A549 (cell line): ENCODE measurements at places on chromosomes 1 and 21. TPM values are rescaled to one million over a fixed set of nuclear protein-coding genes. Genes with fewer than 3 reads are reported as not detected.

The VHLL gene
- not detected in 3 replicates for polyA plus RNA-seq

The ZSWIM5 gene
- 0.39 to 0.52 TPM (median 0.49 TPM) in 3 replicates for polyA plus RNA-seq

The FALEC gene
- polyA plus RNA-seq, result 0.28 to 0.80 TPM (median 0.74 TPM) in 3 replicates

The NR5A2 gene
- 10.8 to 12.0 TPM (median 11.1 TPM) in 3 replicates for polyA plus RNA-seq

The CFHR5 gene
- polyA plus RNA-seq, result not detected in 3 replicates

The TRNP1 gene
- 68.5 to 86.3 TPM (median 73.9 TPM) in 3 replicates for polyA plus RNA-seq

The ZNF593OS gene
- not detected in 3 replicates for polyA plus RNA-seq

The RGS7 gene
- not detected in 3 replicates for polyA plus RNA-seq

The FCRL6 gene
- not detected in 3 replicates for polyA plus RNA-seq

The TYW3 gene
- polyA plus RNA-seq, result 16.4 to 18.4 TPM (median 17.1 TPM) in 3 replicates

The KIF21B gene
- 1.3 to 1.5 TPM (median 1.4 TPM) in 3 replicates for polyA plus RNA-seq

DNA sequence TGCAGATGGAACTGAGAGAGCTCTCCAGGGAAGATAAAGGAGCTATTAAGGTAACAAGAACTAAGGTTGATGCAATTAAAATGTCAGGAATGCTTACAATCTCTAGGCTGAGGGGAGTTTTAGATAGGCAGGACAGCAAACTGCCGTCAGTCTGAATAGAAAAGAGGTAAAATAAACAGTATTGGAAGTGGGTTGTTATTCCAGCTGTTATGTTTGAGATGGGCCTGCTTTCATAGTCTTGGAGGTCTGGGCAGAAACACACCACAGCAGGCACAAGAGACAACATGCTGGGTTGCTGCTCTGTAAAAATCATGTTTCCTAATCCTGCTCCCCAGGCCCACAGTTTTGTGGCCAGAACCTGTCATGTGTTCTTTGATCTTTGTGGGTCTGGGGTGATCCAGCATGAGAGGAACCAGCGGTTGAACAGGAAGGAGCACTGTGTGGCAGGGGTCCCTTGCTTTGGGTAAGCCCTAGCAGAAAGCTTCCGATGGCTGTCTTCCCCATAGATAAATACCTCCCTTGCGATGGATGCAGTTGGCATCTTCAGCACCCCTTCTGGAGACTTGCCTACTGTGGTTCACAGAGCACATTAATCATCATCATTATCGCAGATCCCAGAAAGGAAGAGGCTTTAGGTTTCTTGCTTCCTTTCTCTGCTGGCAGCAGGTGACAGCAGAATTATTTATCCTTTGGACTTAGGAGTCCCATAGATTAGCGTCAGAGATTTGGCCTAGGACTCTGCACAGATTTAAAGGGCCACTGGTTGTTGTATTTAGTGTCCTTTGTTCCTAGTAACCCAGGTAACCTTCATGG, 97.1 kb downstream of the AK5 start:
- no peak for DNase-seq

- no peak for DNase-seq
Measured at GRCh38 chr1:84415396-84415795, 17.1 kb downstream of the DNASE2B start.

- DNase-seq, result no peak
Measured at GRCh38 chr1:17958704-17959103, 148.9 kb upstream of the IGSF21 start.

DNA sequence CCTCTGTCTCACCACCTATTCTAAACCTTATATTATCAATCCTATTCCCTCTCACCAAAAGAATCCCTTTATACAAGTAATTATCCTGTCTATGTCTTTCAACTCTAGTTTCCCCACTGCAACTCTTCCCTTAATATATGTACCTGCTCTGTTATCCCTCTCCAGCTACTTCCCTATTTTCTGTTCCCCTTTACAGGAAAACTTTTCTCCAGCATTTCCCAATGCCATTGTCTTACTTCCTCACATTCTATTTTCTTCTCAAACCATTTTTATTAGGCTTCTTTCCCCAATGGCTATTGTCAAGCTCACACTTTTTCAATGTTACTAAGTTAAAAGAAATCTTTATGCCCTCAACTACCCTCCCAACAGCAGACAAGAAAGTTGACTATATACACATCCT, 11.6 kb downstream of the DPYD start:
- DNase-seq, result no peak

DNA sequence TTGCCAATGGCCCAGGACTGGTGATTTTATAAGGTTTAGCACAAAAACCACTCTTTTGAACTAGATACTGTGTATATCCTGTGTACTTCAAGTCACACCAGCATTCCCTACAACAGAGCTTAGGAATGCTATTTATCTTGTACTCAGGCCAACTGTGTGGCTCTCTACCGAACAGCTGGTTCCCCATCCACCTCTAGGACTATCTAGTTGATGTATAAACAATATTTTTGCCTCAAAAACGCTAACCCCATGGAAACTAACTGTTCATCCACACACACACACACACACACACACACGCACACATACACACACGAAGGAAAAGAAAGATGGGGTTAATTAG, 28.7 kb upstream of the SLC45A3 start:
- DNase-seq, result no peak

GRCh38 chr1:159841749-159842148, 15.1 kb downstream of the SLAMF8 start:
- no peak for DNase-seq

DNA sequence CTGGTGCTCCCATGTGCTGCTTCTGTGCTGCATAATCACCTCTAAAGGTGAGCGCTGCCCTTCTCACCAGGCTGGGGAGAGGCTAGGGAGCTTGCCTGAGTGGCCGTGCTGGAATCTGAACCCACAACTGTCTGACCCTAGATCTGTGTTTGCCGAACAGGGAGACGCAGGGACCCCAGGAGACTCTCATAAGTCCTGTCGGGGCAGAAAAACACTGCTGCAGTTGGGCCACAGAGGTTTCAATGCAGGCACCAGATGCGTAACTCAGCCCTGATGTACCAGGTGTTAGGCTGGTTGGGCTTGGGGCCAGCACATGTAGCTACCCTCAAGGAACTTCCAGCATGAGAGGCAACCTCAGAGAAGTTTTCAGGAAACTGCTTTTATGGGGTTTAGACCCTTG, 49.5 kb upstream of the DMRTB1 start:
- DNase-seq, result no peak

DNA sequence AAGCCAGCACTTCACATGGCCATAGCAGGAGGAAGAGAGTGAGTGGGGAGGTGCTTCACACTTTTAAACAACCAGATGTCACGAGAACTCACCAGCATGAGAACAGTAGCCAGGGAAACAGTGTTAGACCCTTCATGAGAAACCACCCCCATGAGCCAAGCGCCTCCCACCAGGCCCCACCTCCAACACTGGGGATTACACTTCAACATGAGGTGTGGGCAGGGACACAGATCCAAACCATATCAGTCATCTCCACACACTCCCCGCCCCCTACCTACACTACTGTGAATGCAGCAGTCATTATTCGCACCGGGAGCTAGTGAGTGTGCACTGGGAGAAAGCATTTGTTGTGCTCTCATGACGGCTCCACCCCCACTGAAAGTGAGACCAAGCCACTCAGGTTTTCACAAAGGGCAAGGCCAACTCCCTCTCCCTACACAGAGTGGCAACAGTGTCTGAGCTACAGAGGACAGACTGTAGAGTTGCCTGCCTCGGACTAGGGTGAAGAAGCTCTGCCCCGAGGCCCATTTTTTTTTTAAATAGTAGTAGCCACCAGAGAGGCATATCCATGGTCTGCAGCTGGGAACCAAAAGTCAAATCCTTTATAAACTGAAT, 125.6 kb downstream of the BARHL2 start:
- DNase-seq, result no peak

DNA sequence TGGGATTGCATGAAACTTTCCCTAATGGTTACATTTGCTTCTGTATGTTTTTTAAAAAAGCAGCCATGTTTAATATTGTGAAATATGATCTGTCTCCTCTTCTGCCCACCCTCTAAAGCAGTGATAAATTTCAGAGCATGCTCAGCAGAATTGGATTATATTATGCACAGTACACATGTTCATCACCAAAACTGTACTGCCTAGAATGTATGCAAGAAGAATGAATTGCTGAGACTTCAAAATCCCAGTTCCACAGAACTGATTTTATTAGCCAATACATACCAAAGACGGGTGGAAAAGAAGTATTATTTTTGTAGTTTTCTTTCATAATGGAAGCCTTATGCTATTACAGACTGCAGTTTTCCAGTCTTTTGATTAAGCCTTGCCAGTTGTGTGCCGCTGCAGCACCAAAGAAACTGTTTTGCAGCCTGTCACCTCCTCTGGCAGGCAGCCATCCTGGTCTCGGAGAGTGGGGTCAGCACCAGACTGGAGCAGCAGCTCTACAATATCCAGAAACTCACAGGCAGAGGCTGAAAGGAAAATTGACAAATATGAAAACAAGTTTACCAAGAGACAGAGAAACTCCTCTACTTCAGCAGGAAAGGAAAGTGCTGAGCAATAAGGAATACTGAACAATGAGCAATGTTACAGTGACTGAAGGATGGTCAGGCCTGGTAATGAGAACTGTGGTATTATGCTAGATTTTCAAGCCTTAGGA, 58.1 kb downstream of the LHX4 start:
- no peak for DNase-seq

DNA sequence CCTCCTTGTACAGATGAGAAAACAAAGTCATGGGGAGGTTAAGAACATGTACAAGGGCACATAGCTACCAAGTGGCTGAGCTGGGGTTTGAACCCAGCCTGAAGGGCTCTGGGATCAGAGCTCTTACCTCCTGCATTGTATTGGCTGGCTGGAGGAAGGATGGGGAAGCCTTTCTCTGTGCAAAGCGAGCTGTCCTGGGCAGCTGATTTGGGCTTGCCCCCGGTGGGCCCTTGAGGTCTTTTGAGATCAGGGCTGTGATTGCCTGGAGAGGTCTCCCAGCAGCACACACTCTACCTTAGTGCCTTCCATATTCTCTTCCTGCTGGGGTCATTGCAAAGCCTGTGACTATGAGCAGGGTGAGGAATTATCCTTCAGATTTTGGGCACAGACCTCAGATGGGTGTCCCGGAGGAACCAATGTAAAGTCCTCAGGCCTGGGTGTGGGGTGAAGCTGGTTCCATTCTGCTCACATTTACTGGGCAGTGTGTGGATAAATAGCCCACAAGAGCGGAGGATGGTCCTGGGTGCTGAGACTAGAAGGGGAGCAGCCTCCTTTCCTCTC, 53.3 kb upstream of the EPS8L3 start:
- no peak for DNase-seq

- DNase-seq, result no peak
Measured at GRCh38 chr1:58883888-58884482, 100.1 kb upstream of the JUN start.

DNA sequence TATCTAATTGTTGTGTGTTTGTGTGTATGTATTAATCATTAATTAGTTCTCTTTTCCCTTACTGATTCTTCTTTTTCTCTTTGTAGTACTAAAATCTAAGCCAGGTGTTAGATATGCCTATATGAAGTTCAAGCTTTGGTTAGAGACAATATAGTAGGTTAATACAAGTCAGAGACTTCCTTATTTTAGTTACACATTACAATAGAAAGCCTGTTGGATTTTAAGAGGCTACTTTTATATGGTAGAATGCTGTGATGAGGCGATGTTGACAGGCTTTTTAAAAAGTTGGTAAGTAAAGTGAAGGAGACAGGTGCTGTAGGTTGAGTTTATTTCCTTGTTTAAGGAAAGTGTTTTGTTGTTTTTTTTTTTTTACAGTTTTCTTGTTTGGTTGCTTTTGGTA, 45.9 kb downstream of the ADGRL2 start:
- DNase-seq, result no peak

DNA sequence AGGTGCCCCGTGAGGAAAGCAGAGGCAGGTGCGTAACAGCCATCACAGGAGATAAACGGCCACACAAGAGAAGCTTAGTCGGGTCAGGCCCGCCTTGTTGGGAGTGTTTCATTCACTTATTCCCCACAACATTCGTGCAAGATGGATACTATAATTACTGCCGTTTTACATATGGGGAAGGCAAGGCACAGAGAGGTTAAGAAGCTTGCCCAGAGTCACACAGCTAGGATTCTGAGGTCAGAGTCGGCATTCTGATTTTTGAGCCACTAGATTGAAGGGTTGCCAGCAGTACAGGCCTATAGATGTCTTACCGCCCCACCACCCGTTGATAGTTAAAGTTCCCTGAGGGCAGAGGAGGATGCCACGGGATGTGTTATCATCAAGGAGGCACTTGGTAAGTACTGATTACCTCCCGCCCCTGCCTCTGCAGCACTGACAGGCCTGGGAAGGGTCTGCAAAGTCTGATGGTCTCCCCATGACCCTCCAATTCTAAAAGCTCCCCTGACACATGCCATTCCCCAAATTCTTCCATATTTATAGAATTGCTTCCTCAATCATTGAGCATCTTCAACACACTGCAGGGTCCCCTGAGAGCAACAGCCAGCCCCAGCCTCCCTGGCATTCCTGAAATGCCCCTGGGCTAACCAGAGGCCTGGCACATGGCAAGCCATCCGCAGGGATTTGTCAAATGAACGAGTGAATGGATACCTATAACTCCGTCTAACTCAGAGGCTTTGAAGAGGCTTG, 74.7 kb upstream of the CLDN14 start:
- no peak for DNase-seq

DNA sequence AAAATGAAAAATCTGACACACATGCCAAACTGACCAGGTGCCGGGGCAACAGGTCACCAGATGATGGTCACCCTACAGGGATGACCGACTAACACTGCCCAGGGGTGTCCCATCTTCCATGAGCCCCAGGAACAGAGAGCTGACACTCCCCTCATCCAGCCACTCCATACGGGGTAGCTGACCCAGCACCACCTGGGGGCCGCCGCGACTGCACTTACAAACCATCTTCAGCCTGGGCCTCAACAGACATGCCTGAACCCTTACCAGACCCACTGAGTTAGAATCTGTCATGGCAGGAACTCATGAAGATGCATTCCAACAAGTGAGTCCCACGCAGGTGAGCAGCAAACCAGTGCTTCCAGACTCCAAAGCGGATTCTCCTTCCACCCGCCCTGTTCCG, 31.6 kb upstream of the AJAP1 start:
- no peak for DNase-seq

GRCh38 chr1:204223129-204223860, 9.5 kb upstream of the GOLT1A start:
- no peak for DNase-seq

- DNase-seq, result peak; percentile 70
Measured at GRCh38 chr1:113396585-113396984, 6.3 kb downstream of the MAGI3 start.

- DNase-seq, result no peak
Measured at GRCh38 chr1:107132780-107133179, 8.1 kb upstream of the NTNG1 start.

GRCh38 chr1:238832106-238832505, 554.3 kb upstream of the CHRM3 start:
- no peak for DNase-seq
